NCI-H1694 (cell line): ENCODE measurements at places on chromosomes 7 and 10.
A peak's percentile ranks its signal among the peaks of the same experiment; 100 is the strongest.

- no peak for DNase-seq
These were observed 652 bp upstream of the PODXL start for GRCh38 chr7:131556909-131557651.

GRCh38 chr10:71246591-71247413 is 34.4 kb downstream of the UNC5B start:
- DNase-seq: no peak

DNA sequence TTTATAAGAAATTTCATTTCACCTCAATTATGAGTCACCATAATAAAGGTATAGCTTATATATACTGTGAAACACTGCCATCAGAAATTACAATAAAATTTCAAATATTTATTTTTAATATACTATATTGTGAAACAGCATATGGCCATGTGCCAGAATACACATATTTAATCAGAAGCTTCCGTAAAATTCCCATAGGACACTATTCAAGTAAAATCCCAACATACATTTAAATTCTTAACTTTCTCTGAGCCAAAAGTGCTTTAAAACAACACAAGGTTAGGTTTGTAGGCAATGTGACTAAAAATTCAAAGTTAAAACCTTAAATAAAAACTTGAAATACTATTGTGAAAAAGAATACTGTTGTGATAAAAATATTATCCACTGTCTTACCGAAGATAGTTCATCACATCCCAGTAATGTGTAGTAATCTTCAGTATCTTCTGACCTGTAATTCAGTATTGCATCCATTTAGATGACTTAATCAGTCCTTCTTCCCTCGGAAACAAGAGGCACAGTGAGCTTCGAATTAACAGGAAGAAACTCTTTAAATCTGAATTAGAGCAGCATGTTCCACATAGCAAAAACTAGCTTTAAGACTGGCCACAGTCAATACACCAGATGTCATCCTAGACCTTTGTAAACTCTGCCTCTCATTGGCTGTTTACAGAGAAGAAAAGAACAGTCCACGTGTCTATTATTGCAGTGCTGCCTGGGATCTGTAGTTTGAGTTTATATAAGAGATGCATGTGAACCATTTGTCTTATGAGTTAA is at the start of gene DNAJC12:
TSS of gene DNAJC12 (minus strand) at position 648 of the 774 bp plus-strand sequence. CDS start at position 471, 177 bp downstream.
- peak; percentile 71 for DNase-seq

GRCh38 chr10:51080311-51081006 is 6.2 kb downstream of the PRKG1 start:
- DNase-seq: no peak

- peak; percentile 39 for DNase-seq
These were observed 451.9 kb downstream of the DPP6 start for GRCh38 chr7:154503962-154504550.

DNA sequence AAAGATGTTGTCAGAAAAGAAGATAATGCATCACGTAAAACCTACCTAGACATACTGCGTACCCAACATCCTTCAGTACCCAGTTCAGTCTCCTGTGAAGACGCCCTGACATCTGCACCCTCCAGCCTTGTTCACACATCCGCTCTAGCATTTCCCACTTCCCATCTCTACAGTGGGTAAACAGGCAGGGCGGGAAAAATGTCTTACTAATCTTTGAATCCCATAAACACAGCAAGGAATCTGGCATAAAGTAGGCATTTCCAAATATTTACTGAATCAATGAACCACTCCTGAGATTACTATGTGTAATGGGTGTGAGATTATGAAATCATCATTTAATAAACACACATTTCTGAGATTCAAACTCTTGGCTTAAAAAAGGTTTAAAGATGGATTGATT is 132.8 kb downstream of the GLI3 start:
- no peak for DNase-seq

DNA sequence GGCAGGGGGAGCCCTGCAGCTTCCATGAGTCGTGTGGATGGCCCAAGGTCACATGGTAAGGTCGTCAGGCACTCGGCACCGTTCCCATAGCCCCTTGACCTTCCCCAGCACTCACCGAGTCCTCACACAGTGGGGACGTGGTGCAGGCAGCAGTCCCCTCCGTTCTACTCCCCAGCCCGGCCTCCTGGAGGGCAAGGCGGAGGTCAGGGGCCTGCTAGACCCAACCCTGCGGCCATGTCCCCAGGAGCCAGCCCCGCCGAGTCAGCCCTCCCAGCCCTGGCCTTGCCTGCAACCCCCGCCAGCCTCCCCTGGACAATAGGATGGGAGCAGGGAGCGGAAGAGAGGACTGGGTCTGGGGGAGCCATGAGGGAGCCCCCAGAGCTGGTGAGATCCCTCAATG is 65.2 kb downstream of the ELFN1 start:
- no peak for DNase-seq

- no peak for DNase-seq
These were observed 408.4 kb upstream of the SHH start for GRCh38 chr7:156220701-156221100.

- no peak for DNase-seq
These were observed 17.6 kb downstream of the ASB13 start for GRCh38 chr10:5648494-5649457.

GRCh38 chr7:142331941-142332340 is 74.1 kb upstream of the PRSS58 start:
- no peak for DNase-seq
